Activated T-helper 17 cell treated with anti-CD3 and anti-CD28 coated beads, Interleukin-2, amount 50 U/mL, for 72 hours (primary cell): ENCODE measurements at places on chromosomes 4 and X.

DNA sequence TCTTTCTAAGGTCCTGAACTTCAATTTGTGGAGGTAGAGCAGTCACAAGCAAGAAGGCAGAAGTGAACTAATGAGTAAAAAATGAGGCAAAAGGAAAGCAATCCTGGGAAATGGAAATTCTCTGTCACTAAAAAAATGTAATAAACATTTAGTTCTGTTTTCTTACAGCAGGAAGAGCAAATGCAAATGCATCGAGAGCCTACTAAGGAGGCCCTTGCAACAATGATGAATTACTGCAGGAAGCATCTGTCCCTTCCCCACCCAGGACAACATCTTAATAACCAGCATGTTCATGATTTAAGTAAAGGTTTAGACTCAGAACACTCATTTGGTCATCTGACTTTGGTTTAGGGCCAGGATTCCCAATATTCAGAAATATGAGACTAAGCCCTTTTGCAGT, 341.4 kb upstream of the NOCT start:
- no peak for ATAC-seq

DNA sequence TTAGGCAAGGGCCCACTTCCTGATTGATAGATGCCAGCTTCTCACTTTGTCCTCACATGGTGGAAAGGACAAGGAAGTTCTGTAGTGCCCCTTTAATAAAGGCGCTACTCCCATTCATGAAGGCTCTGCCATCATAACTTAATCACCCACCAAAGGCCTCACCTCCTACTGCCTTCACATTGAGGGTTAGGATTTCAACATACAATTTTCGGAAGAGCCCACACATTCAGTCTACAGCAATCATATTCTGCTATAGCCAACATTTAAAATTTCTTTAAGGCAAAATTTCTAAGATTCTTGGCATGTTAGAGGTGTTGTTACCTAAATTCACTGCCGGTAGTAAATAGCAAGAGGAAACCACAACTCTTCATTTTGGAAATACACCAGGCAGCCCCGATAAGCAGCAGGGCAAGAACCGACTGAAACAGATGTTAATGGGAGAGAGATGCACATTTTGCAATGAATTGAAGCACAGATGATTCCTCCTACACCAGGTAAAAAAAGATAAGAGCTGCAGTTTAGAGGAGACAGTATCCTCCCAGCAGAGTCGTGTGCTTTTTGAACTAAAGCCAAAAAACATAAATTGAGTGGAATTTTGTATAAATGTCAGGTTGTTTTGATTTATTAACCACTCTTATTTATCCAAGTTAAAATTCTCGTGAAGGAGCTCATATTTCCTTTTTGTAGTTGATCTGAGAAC, 594.9 kb downstream of the KCTD8 start:
- no peak for ATAC-seq

DNA sequence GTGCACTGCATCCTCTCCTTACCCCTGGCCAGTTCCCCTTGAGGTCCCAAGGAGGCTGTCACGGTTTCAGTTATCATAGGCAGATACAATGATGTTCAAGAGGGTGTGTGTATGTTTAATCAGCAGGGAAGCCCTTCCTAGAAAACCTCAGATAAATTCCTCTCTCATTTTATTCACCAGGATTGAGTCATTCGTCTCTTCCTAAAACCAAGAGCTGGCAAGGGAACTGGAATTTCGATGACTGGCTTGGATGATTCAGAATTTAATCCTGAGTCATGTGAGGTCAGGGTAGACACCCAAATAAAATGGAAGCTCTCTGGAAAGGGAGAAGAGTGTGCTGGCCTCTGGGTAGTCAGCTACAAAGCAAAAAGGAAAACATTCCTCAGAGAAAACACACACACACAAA, 106.2 kb upstream of the RAPGEF2 start:
- no peak for ATAC-seq

DNA sequence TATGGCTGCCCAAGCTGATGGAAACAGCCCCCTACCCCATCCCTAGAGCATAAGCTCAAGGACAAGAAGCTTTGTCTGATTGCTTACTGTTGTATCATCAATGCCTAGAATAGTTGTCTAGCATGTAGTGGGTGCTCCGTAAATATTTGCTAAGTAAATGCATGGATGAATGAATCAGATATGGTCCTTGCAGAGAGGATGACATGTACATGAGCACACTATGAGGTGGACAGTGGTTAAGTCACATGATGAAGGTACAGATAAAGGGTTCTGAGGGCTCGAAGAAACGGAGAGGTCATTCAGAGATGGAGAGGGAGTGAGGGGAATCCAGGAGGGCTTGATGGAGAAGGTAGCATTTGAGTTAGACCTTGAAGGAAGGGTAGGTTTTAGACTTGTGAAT, 214.2 kb downstream of the RBMX2 start:
- no peak for ATAC-seq

- peak; percentile 43 for ATAC-seq
Observed at GRCh38 chr4:38805530-38806145, 1.0 kb upstream of the TLR1 start.

DNA sequence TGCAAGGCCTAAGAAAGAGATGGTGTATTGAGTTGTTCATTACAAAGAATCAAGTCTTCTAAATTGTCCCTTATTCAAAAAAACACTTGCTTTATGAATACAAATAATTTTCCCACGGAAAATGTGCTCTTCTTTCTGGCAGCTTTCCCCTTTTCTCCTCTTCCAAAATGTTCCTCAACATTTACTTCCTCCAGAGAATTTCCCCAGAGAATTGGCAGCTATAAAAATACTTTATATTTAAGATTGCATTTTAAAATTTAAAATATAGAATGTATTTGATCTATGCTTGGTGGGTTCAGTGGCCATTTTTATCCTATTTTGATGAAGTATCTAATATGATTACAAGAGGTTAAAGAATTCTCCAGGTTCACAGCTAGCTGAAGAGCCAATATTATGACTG, 521.0 kb downstream of the IQCM start:
- ATAC-seq: no peak

DNA sequence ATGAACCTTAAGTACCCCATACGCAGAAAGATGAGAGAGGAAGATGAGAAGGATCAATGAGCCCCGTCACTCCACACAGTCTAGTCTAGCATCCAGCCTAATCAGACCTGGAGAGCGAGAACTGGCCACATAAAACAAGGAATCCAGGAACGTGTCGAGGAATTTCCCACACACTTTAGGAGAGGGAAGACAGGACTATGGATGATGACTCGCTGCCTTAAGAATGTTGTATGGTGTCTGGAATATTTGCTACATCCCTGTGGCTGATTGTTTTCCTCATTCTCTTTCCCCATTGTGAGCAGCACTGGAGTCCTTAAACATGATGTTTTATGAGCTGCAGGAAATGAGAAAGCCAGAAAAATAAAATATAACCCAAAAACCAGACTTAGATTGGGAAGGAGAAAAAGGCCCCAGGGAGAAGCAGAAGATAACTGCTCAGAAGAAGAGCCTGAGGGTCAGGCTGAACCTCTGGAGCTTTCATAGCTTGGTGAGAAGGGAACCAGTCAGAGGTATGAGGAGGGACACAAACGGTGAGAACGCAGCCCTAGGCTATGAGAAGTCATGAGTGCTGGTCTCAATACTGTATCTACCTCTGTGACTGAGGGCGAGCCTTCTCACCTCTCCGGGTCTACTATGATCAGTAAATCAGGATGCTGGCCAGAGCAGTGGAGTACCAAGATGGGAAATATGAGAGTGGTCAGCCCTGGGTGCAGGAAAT, 139.5 kb upstream of the NOCT start:
- no peak for ATAC-seq

DNA sequence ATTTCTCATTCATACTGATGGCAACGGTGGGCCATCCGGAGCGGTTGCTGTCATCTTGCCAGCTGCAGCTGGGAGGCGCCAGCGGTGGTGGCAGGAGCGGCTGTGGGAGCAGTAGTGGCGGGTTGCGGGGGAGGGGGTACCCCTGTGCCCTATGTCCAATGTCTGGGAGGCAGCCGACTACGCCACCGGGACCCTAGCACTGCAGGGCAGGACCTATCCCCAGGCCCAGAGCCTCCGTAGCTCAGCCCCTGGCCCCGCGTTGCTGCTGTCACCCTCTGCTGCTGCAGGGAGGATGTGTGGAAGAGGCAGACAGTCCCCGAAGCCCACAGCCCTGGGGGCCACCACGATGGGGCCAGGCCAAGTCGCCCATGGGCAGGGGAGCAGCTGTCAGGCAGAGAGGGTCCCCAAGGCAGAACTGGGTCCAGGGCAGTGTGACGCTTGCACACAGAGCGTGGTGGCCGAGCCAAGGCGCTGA, 10.0 kb upstream of the SPP1 start:
- no peak for ATAC-seq

GRCh38 chr4:19026281-19026680, 1004.7 kb upstream of the LCORL start:
- ATAC-seq: no peak

GRCh38 chr4:181272422-181272821, 970.8 kb upstream of the TENM3 start:
- no peak for ATAC-seq

DNA sequence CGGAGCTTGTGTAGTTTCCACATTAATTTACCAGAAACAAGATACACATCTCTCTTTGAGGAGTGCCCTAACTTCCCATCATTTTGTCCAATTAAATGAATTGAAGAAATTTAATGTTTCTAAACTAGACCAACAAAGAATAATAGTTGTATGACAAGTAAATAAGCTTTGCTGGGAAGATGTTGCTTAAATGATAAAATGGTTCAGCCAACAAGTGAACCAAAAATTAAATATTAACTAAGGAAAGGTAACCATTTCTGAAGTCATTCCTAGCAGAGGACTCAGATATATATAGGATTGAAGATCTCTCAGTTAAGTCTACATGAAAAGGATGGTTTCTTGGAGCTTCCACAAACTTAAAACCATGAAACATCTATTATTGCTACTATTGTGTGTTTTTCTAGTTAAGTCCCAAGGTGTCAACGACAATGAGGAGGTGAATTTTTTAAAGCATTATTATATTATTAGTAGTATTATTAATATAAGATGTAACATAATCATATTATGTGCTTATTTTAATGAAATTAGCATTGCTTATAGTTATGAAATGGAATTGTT, at the start of gene FGB:
Gene FGB (plus strand): TSS at position 315 of the 558 bp plus-strand sequence. CDS start 8 bp downstream, at position 323.
- ATAC-seq: no peak

GRCh38 chr4:151129796-151130195, 30.4 kb downstream of the RPS3A start:
- no peak for ATAC-seq
